Pulmonary artery endothelial cell (primary cell): ENCODE measurements at places on chromosomes 4 and X.

DNA sequence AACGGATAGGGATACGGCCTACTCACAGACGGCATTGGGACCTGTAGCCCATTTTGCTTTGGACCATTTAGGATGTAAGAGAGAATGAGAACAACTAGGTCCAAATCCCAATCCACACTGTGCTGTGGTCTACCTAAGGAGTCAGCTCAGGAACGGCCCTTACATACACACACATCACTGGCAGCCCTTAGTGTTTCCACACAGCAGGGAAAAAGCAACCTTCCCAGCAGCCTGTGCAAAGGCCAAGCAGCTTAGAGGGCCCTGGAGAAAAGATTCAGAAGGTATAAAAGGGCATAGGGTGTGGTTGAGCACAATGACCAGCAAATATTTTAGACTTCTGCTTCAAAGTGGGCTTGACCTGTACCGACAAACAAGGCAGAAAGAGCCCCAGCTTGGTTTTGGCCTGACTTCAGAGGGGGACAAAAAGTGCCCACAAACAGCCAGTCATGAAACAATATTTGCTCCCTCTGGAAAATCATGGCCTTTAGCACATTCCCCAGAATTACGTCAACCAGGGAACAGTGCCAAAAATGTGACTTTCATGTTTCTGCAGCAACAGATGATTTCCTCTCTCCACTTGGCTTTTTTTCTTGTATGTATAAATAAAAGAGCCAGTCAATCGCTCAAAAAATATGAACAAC, 359.5 kb upstream of the FGF16 start:
- DNase-seq = peak; percentile 67

DNA sequence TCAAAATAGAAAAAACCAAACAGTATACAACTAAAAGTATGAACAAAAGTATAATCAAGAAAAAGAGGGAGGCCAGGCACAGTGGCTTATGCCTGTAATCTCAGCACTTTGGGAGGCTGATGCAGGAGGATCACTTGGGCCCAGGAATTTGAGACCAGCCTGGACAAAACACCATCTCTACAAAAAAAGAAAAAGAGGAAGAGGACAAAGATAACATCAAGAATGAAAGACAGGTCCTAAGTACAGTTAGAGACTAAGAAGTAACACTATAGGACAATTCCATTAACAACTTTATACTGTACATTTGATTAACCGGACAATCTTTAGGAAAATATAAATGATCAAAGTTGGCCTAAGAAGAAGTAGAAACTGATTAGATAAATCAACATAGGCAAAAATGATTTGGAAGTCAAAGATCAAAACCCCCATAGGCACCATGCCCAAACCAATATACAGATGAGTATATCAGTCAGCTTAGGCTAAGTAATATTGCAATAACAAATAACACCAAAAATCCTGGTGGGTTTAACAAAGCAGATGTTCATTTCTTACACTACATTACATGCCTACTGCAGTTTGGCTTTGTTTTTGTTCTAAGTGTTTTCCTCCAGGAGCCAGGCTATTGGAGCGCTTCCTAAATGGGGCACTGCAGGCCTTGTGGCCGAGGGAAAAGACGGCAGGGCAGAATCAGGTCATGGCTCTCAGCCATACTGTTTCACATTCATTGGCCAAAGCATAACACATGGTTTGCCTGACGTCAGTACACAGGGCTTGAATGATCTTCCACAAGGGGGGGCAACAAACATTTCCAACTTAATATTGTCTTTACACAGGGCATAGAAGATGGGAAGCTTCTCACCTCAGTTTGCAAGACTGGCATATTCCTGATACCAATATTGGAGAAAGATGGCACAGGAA, 42.2 kb upstream of the HGFAC start:
- DNase-seq = no peak

DNA sequence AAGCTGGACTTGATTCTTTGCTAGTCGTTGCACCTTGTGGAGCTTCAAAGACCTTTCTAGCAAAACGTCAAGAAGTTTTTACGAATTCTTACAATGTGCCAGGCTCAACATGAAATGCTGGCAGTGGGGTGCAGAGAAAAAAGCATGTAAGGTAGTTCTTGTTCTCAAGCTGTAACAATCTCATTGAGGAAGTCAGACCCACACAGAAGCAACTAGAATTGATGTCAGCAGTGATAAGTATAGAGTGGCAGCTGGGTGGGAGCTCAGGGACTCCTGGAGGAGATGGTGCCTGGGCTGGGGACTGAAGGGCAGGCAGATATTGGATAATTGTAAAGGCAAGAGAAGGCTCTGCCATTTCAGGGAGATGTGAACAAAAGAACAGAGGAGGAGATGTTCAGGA, 82.3 kb downstream of the ATG4A start:
- no peak for DNase-seq

GRCh38 chr4:173504181-173504503, 25.9 kb downstream of the HAND2 start:
- DNase-seq = no peak

- no peak for DNase-seq
Measured at GRCh38 chr4:182818926-182819730, 98.1 kb downstream of the DCTD start.

GRCh38 chrX:26558719-26559386, 342.9 kb downstream of the MAGEB5 start:
- DNase-seq = no peak

DNA sequence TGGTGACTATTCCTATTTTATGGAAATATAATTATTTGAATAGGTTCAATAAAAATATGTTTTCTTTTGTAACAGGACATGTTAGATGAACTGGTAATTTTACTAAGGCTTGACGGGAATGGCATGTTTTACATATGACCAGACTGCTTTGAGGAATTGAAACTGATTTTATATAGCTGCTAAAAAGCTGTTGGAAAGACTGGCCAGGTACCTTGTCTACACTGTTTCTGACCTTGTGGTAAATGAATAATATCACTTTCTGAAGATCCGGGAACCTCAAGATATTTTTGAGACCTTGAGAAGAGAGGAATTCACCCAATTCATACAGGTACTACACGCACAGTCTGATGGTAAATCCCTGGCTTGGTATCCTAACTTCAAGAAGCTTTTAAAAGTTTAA, 42.1 kb upstream of the USP46 start:
- DNase-seq = no peak

DNA sequence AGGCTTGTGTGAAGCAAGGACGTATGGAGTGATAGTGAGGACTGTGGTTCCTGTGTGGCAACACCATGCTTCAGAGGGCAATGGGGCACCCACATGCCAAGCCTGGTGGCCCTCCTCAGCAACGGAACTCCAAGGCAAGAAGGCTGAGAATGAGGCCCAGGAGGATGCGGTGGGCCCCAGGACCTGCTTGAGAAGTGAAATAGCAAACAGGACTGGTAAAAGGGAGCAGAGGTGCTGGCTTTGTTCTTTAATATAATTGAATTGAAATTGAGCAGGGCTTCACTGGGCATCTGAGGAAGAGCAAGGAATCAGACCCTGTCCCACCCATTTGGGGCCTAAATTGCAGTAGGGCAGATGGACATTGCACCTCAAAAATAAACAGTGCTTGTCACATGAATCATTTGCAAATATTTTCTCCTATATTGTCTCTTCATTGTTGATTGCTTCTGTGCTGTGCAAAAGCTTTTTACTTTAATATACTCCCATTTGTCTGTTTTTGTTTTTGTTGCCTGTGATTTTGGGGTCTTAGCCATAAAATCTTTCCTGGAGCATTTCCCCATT, 2.3 kb downstream of the TMEM187 start:
- DNase-seq = no peak

DNA sequence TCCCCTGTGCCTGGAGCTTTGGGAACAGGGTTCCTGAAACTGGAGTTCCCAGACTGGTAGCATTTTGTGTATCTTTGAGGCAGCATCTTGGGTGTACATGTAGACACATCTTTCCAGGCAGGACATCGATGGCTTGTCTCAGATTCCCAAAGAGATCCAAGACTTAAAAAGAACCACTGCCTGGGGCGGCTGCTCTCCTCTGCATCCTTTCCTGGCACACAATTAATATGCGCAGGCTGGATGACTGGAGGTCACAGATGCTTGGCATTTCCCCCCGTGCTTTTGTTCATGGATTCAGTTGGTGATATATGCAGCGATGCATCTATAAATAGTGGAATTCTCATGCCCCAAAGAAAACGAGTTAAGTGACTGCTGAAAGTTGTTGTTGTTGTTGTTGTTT, 80.5 kb downstream of the CLDN34 start:
- no peak for DNase-seq

DNA sequence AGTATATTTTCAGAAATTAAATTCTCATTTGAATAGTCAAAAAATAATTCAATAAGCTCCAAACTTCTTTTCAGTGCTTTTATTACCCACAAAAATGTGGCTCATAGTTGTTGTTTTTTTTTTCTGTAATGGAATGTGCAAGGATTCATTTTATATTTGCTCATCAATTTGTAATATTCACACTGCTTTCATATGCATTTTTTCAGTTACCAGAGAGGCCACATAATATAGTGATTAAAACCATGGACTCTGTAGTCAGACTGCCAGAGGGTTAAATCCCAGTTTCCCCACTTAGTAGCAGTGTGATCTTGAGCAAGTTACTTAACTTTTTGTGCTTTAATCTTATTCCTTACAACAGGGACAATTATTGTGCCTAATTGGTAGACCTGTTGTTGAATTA, 64.5 kb downstream of the FAM9B start:
- DNase-seq = no peak

DNA sequence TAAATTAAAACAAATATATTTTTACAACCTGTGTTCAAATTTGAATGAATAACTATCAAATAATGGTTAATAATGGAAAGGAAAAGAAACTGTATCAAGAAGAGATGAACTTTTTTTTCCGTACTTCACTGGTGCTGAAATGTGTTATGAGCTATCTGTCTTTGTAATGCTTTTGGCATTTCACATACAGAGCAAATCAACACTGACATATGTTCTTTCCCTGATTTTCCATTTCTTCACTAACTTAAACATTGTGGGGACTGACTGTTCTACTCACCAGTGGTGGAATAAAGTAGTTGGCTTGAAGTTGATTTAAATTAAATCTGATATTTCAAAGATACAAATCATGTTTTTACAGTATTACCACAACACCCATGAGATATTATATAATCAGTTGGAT, 304.0 kb upstream of the BMP3 start:
- DNase-seq = no peak

DNA sequence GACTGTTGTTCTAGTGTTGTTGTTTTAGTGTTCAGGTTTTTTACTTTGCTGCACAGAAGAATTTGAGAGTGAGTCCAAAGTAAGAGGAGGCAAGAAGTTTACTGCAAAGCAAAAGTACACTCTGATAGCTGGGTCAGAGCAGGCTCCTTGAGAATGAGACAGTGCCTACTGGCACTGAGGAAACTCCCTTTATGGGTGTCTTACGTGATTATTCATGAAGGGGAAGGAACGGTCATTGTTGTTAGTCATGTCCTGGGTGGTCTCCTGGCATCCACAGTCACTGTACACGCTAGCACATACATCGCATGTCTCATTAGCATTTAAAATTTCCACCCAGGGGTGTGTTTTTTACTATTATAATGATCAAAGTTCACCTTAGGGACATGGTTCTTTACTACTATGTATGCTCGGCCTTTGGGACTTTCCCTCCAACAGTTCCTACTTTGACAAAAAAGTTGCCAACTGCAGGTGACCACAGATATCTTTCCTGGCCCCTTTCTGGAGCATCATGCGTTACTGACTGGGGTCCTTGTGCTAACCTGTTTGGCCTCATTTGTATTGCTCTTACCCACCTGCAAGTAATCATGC, 688.9 kb upstream of the AMOT start:
- no peak for DNase-seq

- no peak for DNase-seq
Measured at GRCh38 chr4:168562041-168562571, 65.3 kb downstream of the PALLD start.
